ENCODE measurements at places on chromosomes 6 and 20.

DNA sequence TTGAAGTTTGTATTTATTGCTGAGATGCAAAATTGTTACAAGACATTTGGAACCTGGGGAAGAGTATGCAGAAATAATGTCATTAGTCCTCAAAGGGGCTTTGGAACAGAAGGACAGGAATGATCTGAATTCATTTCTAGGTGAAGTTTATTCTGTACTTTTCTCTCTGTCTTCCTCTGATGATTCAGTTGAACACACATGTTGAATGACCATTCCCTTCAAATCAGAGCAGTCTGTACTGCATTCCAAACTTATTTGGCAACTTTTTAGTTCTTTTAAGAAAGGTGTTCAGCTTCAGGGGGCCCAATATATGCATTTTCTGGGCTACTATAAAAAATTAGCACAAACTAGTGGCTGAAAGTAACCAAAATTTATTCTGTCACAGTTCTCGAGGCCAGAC, 213.9 kb upstream of the LAMP5 start:
- DNase-seq: no peak

DNA sequence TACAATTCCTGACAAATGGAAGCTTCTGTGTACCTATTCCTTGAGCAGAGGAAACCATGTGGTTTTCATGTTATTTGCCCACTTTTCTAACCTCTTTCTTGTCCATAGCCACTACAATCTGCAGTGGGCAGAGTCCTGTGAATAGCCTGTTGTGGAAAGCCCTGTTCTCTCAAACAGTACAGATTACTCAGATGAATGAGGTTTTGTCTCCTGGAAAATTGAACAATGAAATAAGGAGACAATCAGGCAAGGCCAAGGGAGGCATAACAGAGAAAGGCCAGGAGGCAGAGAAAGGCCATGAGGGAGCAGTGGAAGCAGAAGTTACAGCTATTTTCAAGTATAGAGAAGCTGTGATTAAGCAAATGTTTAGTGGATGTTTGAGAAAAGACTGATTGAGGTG, 189.3 kb downstream of the GRIK2 start:
- DNase-seq: no peak

DNA sequence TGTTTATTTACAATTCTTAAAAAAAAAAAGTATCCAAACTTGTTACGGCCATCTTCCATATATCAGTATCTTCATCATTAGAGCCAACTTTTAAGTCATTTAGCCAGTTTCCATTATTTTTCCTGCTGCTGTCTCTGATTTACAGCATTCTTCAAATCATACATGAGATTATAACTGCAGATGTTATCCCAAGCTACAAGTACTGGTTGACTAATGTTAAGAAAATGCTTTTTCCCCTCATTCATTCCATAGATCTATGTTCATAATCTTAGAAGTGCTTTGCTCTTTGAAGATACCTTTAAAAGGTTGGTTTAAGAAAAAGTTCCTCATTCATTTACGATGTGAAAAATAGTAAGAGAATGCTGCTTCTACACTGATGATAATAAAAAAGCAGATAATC, 158.7 kb downstream of the RNGTT start:
- no peak for DNase-seq

- DNase-seq: no peak
These were observed 35.1 kb upstream of the RFPL4B start for GRCh38 chr6:112311950-112312547.

DNA sequence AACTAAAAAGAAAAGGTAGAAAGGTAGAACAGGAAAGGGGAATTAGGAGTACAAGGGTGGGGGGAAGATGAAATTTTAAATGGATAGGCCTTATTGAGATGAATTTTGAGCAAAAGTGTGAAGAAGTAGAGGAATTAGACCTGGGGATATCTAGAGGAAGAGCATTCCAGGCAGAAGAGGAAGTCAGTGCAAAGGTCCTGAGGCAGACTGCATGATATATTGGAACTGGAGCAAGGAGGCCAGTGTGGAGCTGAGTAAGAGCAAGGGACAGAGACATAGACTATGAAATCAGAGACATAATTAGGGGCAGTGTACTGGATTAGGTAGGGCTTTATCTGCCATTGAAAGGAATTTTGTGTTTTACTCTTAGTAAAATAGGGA, 40.4 kb downstream of the MAPK14 start:
- no peak for DNase-seq

DNA sequence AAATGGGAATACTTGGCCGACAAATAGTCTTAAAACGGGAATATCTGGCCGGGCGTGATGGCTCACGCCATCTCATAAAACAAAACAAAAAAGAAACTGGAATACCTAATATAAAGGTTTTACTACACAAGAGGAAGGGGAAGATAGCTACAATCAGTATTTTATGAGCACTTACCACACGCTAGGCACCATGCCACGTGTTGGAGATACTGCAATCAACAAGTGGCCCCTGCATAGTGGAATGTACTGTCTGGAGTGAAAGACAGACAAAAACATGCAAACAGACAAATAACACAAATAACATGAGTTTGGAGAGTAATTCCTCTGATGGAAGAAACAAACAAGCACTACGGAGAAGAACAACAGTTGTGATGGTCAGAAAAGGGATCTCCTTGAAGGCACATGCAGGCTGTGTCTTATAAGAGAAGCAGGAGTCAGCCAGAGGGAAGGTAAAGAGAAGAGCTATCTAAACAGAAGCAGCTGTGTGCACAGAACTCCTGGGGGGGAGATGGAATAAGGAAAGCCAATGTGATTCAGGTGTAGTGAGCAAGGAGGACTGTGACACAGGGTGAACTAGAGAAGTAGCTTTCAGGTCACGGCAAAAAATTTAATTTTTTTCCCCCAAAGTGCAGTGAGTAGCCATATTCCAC, 39.1 kb upstream of the AKIRIN2 start:
- DNase-seq: no peak

DNA sequence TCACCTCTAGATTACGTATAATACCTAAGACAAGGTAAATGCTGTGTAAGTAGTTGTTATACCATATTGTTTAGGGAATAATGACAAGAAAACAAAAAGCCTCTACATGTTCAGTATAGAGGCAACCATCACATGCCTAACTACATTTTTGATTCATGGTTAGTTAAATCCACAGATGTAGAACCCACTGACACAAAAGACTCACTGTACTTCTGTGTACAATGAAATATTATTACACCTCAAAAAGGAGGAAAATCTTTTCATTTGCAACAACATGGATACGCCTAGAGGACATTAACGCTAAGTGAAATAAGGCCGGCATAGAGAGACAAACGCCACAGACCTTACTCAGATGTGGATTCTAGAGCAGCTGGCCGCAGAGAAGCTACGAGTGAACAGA, 50.5 kb downstream of the NINL start:
- no peak for DNase-seq

DNA sequence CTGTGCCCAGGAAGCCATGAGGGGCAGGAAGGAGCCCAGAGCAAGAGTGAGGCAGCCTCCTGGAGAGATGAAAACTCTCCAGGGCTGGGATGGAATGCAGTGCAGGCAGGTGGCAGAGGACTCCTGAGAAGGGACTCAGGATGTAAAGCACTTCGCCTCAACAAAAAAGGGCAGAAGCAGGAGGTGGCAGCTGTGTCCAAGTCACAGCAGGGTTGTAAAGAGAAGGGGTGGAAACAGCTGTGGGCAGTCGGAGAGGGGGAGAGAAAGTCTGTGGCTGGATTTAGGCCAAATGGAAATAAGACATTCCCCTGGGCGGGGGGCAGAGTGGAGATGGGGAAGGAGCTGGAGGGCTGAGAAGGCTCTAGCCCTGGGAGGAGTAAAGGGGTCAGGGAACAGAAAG, 34.9 kb downstream of the CYP21A2 start:
- DNase-seq: no peak

GRCh38 chr20:36315545-36316351, 9.6 kb downstream of the DLGAP4 start:
- DNase-seq: no peak

DNA sequence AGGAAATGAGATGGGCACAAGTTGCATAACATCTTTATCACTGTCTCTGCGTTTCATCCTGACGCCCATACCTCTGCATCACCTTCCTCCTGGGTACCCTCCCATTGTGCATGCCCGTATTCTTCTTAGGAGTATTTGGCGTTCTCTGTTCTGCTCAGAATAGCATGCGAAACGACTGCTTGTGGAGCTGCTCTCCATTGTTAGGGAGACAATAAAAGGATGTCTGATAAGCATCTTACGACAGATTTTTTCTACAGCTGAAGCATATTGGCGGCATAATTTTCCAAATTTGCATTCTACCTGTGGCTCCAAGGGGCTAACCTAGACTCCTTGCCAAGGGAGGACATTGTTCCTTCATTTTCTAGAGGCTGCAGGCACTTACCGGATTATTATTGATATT, 118.6 kb downstream of the EDN1 start:
- no peak for DNase-seq

DNA sequence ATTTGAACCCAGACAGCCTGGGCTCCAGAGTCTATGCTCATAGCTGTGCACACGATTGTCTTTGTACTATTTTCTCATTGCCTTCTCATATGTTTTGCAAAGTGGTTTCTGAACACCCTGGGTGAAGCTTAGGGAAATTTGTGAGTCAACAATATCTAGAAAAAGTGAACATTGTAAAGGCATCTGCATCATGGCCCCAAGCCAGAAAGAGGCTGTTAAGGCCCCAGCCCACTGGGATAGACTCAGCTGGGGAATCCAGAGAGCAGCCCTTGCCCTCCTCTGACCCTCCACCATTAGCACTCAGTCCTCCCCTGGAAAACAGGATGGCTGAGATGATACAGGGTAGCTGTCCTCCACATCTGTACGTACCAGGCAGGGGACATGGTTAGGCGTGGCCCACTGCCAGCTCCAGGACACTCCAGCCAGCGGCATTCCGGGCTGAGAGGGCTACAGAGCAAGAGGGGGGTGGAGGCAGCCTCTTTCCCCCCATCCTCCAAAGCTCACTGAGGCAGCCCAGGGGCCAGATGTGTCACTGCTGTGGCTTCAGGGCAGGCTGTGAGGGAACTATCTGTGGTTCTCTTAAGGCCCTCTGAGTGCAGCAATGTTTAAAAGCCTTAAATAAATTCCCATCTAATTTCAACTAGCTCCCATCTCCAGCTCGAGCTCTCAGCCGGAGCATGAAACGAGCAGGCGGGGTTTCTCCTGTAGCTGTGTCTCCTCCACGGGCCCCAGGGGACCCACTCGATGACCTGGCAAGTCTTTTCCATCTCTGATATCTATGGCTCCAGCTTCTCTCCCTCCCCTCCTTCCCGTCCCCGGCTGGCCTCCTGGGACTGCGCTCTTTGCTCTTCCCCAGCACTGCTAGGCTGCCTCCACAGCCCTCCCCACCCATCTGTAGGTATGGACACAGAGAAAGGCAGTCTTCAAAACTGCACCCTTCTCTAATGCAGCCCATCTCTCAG, 209.4 kb upstream of the LRFN2 start:
- no peak for DNase-seq

DNA sequence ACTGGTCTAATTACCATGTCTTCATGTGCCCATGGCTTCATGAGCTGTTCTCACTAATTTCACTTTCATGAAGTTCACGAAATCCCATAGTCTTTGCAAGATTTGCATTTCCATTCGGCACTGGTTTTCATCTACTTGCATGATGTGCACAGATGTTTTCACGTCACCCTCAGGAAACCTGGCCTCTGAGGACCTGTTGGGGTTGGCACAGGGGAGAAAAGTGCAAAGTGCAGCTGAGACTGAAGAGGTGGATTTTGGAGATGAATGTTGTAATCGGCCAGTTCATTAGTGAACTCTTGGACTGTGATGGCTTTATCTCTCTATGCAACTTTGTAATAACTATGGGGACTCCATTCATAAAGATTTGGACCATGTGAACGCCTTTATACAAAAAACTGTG, 80.2 kb upstream of the SULF2 start:
- DNase-seq: no peak

GRCh38 chr6:141531040-141531439, 601.7 kb upstream of the GJE1 start:
- no peak for DNase-seq

- DNase-seq: no peak
These were observed 18.4 kb downstream of the C6orf89 start for GRCh38 chr6:36904114-36904513.

GRCh38 chr6:76026101-76026500, 46.4 kb downstream of the IMPG1 start:
- DNase-seq: no peak

DNA sequence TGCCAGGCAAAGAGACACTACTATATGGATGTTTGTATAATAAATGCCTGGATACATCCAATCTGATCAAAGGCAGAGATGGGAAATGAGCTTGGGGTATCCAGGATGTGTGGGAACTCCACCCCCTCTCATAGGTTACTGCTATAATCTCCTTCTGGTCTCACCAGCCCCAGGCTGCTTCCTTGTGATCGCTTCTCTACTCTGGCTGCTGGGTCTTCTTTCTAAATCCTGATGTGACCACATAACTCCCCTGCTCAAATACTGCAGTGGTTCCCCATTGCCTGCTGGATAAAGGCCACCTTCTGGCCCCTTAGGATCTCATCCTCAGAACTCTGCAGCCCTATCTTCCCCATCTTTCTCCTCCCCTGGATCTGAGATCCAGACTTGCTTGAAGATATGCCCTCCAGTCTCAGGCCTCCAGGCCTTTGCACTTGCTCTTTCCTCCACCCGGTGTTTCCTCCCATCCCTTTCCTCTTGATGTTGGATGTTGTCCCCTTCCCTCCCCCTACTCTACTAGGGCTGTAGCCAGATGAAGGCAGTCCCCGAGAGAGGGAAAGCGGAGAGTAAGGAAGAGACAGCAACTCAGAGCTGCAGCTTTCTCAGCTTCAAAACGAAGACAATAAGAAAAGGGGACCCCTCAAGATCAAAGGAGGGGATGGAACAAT, 828 bp upstream of the XKR7 start:
- no peak for DNase-seq

DNA sequence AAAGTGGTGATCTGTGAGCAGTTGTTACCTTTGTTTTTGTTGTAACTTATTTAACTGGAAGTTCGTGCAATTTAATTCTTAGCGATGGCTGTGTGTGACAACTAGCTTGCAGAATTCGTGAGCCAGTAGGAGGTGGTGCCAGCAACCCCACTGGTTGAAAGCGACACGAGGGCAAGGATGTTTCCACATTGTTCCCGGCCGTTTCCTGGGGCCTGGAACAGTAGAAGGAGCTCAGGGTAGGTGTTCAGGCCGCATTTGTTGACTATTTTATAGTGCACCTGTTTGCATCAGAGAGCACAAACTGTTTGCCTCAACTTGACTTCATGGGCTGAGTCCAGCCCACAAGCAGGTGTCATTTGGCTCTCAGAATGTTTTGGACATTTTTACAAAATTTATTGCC, 112.1 kb upstream of the PTPN1 start:
- no peak for DNase-seq

GRCh38 chr20:58306421-58307261, 2.9 kb upstream of the RAB22A start:
- peak; percentile 50 for DNase-seq

- no peak for DNase-seq
These were observed 19.5 kb downstream of the KATNA1 start for GRCh38 chr6:149628875-149629510.

GRCh38 chr6:42123379-42124103, 18.9 kb downstream of the C6orf132 start:
- no peak for DNase-seq

DNA sequence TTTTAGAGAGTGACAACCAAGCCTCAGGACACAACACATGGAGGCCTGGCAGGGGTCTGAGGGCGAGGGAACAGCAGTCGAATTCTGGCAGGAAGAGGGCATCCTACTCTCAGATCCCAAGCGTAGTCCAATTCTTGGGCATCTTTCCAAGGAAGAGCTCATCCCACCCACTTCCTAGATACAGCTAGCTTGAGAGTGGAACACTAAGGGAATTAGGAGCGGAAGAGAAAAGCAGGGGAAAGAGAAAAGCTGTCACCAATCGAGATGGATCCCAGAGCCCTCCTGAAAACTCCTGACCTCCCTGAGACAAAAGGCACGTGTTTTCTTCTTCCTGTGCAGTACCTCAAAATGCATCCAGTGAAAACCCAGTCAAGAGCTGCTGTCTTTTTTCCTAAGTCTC, 67.1 kb downstream of the GFOD1 start:
- DNase-seq: no peak

All from activated CD8-positive, alpha-beta memory T cell treated with anti-CD3 and anti-CD28 coated beads for 4 hours (primary cell).